ENCODE measurements at places on chromosomes 5 and 9.

DNA sequence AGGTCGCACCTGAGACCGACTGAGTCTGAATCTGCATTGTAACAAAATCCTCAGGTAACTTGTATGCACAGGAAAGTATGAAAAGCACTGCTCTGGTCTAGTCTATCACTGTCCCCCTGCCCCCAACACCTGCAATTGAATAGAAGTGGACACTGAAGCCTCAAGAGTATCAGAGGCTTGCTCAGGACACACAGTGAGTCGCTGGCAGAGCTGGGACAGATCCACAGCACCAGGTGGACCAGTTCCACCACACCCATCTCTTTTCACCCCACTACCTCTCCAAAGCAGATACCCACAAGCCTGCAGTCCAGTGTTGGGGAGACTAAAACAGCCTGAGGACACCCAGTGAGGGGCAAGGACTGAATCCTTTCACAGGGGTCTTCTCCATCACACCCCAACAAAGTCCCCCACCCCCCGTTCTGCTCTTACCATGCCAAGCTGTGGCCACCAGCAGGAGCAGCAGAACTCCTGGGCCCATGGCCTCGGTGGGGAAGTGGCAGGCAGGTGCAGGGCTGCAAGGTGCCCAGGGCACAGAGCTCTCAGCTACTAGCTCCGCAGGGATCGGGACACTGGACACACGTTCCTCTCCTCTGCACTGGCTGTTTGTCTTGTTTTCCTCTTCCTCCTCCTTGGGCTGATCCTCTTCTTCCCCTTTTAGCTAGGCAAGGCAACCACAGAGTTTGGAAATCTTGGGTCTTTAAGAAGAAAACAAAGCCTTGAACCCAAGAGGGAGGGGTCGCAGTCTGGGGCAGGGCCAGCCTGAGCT lies at the start of gene CSF1R:
Gene CSF1R, minus strand, starts transcription at position 605 of the 766 bp plus-strand sequence. Its CDS starts 127 bp downstream, at position 478.
- peak; percentile 0 for DNase-seq

DNA sequence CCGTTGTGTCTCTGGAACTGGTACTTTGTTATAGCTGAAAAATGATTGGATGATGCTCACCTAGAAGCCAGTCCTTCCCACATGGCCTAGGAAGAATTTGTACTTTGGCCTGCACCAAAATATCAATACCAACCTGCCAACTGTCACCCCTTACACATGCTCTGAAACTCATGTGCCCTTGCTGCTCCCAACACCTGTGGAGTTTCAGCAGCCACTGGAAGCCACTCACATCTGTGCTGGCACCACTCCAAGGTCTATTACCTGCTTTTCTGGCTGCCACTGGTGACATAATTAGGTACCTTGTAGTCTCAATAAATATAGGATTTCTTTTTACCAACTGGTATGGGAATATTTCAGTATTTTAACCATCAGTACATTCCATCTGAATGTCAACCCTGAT lies 363.6 kb downstream of the SH3GL2 start:
- no peak for DNase-seq

GRCh38 chr5:22076586-22076985 lies 776.6 kb downstream of the CDH12 start:
- DNase-seq: no peak

GRCh38 chr5:72013766-72014624 lies 93.3 kb upstream of the MAP1B start:
- DNase-seq: no peak

DNA sequence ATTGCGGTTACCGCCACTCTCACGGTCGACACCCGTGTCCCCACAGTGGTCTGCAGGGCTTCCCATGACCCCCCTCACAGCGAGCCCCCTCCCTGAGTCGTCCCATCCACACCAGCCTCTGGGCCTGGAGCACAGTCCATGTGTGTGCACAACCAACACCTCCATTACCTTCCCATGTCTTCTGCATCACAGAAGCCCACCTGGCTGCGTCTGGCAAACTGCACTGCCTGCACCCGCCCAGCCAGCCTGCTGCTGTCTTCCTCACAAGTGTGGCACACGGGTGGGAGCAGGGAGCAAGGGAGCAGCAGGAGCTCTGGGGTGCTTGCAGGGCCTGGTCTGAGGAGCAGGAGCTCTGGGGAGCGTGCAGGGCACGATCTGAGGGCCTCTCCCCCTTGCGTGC lies 415.3 kb upstream of the IRX4 start:
- DNase-seq: no peak

GRCh38 chr9:129624168-129624759 lies 1.7 kb upstream of the NTMT1 start:
- DNase-seq: peak; percentile 76

DNA sequence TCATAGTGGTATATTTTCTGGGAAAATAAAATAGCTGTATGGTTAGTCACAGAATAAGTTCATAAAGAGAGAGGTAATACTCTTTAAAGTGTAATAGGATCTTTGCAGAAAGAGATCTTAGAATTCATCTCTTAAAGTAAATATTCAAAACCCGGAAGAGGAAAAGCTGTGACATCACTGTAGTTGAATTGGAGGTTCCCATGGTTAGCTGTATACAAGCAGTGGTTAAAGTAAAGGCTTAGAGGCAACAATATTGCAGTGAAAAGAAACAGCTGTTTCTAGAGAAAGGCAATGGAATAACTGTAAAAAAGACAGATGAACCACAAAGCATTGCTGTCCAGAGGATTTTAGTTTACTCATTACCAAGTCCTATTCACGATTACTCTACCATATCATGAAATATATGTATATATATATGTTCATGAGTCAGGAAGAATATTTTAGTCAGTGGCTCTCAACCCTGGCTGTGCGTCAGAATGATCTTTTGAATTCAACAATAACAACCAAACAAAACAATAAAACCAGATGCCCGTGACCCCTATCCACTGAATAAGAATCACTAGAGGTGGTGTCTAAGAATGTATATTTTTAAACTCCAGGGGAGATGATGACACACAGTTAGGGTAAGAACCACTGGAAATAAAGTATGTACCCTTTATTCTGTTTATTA lies 4.7 kb downstream of the ERCC6L2 start:
- DNase-seq: no peak

DNA sequence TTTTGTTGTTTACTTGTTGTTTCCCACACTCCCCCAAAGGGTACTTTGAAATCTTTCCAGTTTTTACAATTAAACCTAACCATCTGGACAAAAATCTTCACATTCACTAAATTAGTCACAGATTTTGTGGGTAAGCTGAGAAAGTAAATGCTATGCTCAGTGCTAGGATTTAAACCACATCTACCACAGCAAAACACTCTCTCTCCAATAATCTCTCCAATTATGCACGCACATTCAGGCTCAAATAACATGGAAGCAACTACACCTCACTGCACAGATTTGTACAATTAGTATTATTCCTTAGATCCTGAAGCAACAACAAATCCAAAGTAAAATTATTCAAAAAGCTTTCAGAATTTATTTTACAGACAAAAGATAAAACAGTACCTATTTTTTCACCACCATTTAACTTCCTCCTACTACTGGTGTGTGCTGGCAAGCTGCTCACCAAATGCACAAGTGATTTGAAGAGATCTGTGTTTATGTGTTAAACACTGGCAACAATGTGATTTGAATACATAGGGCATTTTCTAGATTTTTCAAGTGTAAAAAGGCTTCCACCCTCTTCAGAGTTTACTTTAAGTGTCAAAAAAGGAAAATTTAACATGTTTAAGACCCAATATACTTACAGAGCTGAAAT lies 16.6 kb downstream of the ZNF608 start:
- no peak for DNase-seq

DNA sequence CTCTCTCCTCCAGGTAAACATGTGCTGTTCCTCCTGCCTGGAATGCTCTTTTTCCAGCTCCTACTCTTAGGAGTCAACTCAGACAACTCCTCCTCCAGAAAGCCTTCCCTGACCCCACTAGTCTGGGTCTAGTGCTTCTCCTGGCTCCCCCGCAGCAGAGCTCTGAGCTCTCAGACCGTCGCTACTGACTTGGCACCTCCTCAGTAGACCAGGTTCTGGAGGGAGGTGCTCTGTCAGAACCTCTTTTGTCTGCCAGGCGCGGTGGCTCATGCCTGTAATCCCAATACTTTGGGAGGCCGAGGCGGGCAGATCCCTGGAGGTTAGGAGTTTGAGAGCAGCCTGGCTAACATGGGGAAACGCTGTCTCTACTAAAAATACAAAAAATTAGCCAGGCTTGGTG lies 3.4 kb downstream of the LRRC8A start:
- no peak for DNase-seq

DNA sequence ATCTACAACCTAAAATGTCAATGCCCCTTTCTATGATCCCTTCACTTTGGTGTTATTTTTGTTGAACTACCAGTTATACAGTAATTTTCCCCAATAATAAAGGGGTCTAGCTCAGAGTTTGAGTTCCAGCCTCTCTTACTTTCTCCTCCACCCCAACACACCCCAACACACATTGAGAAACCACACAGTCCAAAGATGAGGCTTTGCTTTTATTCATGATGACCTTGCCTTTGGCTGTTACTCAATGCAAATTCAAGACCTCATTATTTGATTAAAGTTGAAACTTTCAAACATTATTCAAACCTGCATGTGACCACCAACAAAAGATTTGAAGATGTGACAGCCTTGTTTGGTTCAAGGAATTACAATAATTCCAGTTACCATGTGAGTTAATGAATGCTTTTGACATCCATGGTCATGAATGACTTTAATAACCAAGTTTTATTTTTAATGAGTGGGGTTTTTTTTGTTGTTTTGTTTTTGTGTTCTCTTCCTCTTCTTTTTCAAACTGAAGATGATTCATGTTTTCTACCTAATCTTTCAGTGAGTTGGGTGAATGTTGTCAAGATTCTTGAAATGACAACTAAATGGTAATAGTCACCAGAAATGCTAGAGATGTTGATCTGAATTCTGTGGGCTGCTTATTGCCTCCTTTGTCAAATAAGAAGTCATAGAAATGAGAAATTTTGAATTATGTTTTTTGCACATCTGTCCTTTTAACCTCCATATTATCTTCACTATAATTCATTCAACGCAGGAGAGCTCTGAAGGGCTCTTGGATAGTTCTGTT lies 106.0 kb downstream of the HACD4 start:
- no peak for DNase-seq

DNA sequence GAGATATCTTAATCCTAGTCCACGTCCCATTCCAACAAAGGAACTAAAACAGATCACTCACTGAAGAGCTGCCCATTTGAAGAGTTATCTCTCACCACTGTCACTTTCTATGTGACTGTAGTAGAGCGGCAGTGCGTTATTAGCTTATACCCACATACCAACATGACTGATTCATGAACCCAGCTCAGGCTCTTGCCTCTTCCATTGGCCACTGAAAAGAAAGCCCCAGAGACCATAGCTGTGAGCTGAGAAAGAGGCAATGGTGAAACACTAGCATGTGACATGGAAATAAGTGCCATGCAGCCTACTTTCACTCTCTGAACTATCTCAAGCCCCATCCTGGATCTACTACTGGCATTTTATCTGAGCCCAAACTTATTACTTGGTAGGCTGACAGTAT lies 151.7 kb upstream of the MOCS2 start:
- no peak for DNase-seq

DNA sequence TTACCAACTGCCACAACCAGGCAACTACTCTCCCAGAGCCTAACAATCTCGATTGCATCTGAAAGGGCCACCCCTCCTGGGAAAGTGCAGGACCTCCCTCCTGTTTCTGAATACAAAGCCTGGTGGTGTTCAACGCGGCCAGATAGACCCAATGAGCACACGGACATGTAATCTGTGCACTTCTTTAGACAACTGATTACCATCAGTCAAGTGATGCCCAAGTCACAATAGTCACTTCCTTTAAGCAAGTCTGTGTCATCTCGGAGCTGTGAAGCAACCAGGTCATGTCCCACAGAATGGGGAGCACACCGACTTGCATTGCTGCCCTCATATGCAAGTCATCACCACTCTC lies 739 bp downstream of the C9orf72 start:
- peak; percentile 66 for DNase-seq

DNA sequence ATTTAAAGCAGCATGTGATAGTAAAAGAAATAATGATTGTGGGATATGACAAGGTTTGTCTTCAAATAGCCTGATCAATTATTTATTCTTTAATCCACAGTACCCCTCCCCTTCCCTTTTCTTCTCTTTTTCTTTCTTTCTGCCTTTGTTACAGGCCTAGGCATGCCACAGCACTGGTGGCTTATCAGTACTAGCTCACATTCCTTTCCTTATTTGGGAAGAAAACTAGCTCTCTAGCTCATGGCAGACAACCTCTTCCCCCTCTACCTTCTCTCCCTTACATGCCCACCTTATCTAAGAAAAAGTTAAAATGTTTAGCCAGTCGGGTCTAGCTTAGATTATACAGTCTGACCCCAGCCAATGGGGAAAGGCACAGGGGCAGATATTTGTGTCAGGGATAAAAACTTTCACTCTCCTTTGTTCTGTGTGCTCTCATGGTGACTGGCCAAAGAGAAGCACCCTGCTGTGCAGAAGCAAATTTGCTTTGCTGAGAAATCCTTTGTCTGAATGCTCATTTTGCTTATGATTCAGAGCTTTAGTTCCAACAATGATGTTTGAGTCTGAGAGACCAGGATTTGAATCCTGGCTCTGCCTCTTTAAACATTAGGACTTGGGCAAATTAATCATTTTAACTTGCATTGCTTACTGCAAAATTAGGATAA lies 75.8 kb upstream of the CDH12 start:
- no peak for DNase-seq

DNA sequence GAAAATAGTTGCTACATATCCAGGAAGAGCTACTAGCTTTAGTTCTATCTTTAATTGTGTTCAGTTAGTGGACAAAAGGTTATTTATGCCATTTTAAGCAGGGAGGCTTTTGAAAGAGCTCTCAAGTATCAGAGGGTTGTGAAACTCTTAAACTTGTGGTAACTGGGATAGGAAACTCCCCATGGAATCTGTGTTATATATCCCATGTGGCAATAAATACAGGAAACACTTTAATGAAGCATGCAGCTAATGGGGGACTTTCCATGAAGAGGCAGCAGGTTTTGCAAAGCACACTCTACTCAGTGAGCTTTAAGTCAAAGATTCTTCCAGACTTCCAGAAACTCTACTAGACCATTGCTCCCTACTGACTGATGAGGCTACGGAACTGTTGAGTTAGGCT lies 805.0 kb upstream of the C9orf72 start:
- no peak for DNase-seq

- DNase-seq: peak; percentile 36
Measured at GRCh38 chr9:33719581-33720374, 75.6 kb upstream of the PRSS3 start.

DNA sequence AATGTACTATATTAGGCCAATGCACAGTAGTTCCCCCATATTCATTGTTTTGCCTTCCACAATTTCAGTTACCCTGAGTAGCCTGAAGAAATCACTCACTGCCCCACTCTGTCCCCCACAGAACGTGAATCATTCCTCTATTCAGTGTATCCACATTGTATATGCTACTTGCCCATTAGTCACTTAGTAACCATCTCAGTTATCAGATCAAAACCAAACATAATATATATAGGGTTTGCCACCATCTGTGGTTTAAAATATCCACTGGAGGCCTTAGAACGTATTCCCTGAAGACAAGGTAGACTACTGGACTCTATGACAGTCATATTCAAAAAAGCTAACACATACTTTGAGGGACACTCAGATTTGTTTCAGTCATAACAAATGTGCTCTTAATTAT lies 465.7 kb upstream of the RGMB start:
- no peak for DNase-seq

DNA sequence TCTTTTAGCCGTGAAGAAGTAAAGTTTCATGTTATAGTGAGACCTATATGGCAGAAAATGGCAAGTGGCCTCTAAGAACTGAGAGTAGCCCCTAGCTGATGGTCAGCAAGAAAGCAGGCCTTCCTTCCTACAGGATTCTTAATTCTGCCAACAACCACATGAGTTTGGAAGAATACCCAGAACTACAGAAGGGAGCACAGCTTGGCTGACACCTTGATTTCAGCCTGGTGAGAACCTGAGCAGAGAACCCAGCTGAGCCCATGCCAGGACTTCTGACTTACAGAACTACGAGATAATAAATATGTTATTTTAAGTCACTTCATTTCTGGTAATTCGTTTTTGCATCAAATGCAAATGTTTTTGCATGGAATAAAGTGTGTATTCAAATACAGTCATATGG lies 5.9 kb upstream of the FBXL17 start:
- no peak for DNase-seq
